ENCODE measurements at places on chromosomes 2 and 18.

DNA sequence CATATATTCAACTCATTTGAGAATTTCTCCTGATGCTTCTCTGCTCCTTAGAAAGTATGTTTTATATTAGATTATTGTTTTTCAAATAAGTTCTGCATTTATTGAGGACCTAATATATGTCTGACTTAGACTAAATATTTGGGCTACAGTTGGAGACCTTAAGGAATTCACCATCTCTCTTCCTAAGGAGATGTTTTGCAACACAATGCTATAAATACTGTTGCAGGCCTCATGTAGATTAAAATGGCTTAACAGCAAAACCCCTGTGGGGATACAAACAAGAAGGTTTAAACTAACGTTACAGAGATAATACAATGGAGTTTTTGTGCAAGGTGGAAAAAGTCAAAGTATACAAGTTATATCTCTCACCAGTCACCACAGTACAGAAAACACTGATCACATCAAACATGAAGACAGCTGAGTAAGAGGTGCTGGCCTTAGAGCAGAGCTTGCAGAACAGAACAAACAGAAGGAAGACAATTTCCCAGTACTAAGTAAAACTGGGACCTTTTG, 20.1 kb upstream of the BMPR2 start:
- DNase-seq = no peak

DNA sequence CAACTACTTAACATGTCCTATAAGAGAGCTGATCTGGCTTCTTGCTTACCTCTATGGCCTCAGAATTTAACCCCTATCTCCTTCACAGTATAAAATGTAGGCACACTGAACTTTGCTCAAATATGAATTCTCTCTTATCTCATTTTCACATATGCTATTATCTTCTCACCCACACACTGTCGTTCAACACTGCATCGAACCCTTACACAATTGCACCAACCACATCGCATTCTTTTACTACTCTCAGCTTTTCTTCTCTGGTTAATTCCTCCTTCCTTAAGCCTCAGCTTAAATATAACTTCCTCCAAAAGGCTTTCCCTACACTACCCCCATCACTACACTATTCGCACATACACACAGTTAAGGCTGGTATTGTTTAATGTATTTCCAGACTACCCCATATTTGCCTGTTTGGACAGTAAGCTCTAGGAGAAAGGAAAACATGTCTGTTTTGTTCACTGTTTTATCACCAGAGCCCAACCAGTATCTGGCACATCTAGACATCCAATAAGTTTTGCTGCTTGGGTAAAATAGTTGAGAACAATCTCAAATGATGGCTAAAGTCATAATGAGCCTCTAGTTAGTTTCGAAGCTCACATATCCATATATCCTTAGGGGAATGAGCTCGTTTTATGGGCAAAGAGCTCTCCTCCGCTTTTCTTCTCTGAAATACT, 47.7 kb downstream of the HIBCH start:
- DNase-seq = no peak

- peak; percentile 80 for DNase-seq
These were observed 44.8 kb downstream of the PAX8 start for GRCh38 chr2:113233593-113234550.

DNA sequence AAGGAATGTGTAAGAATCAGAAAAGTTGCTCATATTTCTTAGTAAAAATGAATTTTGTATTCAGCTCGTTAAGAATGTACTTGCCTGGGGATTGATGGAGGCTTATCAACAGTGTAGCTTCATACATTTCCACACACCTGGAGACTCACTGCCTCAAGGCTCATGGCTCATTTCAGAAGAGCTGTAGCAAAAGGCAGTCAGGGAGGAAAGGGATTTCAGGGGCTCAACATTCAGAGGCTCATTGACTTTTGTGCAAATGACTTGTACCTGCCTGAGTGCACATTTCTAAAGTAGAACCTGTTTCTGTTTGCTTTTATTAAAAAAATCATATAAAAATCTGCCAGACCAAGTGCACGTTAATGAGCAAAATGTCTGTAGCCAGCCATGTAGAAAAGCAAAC, 304.4 kb downstream of the KCNS3 start:
- DNase-seq = no peak

DNA sequence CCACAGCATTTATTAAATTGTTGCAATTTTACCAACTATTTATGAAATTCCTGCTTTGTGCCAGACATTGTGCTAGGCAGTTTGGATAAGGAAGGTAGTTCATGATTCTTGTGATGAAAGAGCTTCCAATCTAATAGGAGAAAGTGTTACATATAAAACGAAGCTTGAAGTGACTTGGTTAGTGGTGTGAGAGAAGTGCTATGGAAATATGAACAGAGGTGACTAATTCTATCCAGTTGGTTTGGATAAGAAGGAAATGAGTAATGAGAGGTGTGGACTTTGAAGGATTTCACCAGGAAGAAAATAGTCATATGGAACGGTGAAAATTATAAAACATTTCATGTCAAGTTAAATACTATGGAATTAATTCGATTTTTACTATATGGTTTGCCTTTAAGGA, 48.6 kb downstream of the EML6 start:
- no peak for DNase-seq

DNA sequence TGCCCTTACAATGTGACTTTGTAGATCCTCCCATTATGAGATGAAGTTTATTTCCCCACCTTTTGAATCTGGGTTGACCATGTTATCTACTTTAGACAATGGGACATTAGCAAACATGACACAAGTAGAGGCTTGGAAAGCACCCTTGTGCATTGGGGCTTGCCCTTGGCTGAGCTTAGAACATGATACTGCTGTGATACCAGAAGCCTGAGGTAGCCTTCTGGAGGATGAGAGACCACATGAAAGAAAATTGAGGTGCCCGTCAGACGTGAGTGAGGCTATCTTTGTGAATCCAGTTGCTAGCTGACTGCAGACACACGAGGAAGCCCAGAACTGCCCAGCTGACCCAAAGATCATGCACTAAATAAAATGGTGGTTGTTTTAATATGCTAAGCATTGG, 341.2 kb downstream of the CYP26B1 start:
- DNase-seq = no peak

GRCh38 chr18:51195451-51196117, 1.9 kb downstream of the MEX3C start:
- peak; percentile 41 for DNase-seq

- DNase-seq = no peak
These were observed 29.9 kb upstream of the RMDN2 start for GRCh38 chr2:37895140-37895539.

GRCh38 chr18:78827141-78827540, 152.5 kb upstream of the SALL3 start:
- no peak for DNase-seq

GRCh38 chr2:42008241-42008921, 39.4 kb upstream of the PKDCC start:
- DNase-seq = no peak

DNA sequence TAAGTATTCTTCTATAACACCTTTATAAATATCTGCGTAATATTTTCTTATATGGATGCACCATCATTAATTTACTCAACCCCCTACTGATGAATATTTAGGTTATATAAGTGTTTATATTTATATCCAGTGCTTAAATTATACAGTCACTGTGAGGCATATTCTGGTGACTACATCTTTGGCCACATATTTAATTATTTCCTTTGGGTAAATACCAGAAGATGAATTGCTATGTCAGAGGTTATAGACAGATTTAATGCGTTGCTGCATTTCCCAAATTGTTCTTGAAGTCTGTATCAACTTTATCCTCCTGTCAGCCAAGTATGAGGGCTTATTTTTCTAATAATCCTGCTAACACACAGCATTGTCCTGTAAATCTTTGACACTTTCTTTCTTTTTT, 18.7 kb downstream of the DYSF start:
- no peak for DNase-seq

GRCh38 chr2:241842620-241843211, 16.0 kb downstream of the PDCD1 start:
- no peak for DNase-seq

DNA sequence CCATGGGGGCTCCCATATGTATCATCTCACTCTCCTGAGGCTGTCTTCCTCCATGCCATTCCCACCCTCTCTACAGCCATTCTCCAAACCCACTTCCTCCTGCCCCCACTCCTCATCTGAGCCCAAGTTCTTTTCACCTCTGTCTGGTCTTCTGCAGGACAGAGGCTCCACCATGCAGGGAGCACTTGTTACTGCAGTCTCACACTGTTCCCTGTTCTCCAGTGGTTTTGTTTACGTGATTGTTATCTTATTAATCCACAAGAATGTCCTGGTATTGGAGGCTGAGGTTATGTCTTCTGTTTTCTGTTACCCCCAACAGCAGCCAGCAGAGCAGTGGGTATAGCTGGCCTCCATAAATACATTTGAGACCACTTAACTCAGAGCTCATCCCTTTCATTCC, 51.4 kb downstream of the PAX8 start:
- DNase-seq = no peak

GRCh38 chr2:55490554-55490953, 29.0 kb upstream of the CFAP36 start:
- peak; percentile 87 for DNase-seq

- DNase-seq = no peak
These were observed 8.7 kb upstream of the TGIF1 start for GRCh38 chr18:3441290-3441689.

DNA sequence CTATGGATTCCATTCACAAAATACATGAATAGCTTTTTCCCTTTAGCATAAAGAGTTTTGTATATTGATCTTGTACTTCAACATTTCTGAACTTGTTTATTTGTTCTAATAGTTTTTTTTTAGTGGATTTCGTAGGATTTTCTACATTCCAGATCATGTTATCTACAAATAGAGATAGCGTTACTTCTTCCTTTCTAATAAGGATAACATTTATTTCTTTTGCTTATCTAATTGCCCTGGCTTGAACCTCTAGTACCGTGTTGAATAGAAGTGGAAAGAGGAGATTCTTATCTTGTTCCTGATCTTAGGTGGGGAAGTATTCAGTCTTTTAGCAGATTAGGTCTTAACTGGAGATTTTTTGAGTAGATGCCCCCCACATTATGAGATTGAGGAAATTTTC, 9.5 kb downstream of the UGT1A6 start:
- no peak for DNase-seq

DNA sequence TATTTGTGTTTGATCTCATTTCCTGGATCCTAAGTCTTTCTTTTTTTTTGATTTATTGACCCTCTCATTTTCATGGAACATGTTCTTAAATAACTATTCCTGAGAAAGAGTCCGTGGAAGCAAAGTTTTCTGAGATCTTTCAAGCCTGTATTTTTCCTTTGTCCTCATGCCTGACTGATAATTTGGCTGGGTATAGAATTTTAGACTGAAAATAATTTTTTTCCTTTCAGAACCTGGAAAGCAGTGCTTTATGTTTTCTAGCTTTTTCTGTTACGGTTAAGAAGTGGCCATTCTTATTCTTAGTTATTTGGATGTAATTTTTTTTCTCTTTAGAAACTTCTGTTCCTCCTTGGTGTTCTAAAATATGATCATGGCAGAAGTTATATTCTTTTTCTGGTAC, 82.5 kb downstream of the SEMA4F start:
- no peak for DNase-seq

GRCh38 chr2:37301408-37301807, 23.2 kb downstream of the PRKD3 start:
- DNase-seq = no peak

- DNase-seq = no peak
These were observed 289.2 kb upstream of the HDAC4 start for GRCh38 chr2:239689985-239690384.

GRCh38 chr2:11434443-11434842, 31.5 kb downstream of the E2F6 start:
- no peak for DNase-seq

DNA sequence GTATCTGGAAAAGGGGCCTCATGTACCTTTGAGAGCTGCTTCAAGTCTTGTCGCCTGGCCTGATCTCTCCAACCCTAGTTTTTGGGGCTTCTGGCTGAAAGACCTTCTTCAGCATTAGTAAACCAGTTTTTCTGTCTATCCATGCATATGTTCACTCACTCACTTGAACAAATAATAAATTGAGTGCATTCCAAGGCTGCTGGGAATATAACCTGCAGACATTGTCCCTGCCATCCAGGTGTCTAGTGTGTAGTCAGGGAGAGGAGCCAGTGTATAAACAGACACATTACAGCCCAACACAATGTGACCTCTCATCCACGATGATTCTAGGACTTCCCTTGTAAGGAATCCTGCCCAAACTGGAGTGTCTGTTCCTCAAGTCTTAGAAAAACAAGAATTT, 262.1 kb downstream of the PRKCE start:
- DNase-seq = no peak

DNA sequence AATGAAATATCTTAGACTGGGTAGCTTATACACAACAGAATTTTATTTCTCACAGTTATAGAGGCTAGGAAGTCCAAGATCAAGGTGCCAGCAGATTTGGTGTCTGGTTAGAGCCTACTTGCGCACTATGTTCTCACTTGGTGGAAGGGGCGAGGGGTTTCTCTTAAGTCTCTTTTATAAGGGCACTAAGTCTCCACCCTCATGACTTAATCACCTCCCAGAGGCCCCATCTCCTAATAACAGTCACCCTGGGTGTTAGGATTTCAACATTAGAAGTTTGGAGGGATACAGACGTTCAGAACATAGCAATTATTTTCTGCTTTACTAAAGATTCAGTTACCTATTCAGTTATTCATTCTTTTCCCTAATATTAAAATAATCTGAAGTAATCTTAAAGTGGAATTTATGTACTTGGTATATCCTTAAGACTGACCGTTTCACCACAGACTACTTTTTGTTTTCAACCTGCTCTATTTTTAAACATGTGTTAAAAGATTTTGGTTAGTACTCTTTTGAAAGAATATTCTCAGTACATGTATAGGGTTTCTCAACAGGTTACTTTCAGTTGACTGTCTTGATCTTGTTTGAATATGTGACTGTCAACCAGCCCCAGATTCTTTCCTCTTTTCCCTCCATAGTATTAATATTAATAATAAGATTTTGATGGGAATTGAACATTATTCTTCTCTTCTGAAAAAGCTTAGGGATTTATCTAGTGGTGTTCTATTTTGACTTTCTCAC, 130.0 kb downstream of the TAF4B start:
- DNase-seq = no peak

DNA sequence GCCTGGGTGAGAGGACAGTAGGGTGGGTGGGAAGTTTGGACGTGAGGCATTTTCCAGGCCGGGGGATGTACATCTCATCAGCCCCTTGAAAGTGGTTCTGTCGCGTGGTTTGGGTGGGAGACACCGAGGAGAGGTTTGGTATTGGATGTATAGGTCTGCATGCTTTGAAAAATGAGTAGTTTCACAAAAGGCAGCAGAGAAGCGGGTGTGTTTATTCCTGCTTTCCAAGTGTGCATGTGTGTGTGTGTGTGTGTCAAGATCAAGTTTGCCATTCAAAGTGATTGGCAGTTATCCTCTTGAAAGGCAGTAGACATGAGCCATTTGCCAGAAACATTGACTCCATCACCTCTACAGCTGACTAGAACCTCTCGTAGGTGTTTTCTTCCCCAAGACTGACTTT, 423.1 kb upstream of the POU3F3 start:
- no peak for DNase-seq

DNA sequence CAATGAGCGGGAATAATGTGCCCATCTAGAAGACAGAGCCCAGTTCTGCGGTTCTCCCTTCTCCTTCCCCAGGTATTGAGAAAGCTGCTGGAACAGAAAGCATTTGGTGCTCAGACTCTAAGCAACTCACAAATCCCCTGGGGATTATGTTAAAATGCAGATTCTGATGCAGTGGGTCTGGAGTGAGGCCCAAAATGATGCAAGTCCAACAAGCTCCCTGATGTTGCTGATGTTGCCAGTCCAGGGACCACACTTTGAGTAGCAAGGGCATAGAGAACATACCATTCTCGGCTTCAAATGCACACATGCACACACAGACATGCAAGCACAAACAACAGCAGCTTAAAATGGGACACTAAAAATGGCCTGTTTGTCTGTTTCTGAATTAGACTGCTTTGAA, 274.8 kb upstream of the NCKAP5 start:
- DNase-seq = no peak

- no peak for DNase-seq
These were observed 34.5 kb downstream of the METTL8 start for GRCh38 chr2:171399292-171399691.
